ENCODE measurements at places on chromosomes 3 and 15.

DNA sequence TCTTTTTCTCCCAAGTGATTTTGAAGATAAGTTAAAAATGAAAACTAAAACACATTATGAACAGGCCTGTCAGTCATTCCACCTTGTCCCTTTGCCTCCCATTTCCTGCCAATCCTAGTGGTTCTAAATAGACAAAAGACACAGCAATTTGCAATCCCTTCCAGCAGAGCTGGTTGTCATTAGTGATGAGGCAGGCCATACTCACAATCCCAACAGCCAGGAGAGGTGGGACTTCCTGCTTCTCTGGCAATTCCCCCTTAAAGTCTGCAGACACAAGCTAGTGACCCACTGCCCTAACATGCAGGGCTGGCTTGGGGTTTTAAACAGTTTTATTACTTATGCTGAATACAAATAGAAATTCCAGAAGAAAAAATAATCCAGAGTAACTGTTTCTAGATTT lies 38.4 kb upstream of the RBP1 start:
- DNase-seq, result no peak

GRCh38 chr15:59303633-59304032 lies 69.0 kb downstream of the MYO1E start:
- DNase-seq, result no peak

- peak; percentile 42 for DNase-seq
Measured at GRCh38 chr3:169764312-169764881, 463 bp downstream of the TERC start.

- no peak for DNase-seq
Measured at GRCh38 chr3:55654123-55654760, 167.1 kb upstream of the WNT5A start.

DNA sequence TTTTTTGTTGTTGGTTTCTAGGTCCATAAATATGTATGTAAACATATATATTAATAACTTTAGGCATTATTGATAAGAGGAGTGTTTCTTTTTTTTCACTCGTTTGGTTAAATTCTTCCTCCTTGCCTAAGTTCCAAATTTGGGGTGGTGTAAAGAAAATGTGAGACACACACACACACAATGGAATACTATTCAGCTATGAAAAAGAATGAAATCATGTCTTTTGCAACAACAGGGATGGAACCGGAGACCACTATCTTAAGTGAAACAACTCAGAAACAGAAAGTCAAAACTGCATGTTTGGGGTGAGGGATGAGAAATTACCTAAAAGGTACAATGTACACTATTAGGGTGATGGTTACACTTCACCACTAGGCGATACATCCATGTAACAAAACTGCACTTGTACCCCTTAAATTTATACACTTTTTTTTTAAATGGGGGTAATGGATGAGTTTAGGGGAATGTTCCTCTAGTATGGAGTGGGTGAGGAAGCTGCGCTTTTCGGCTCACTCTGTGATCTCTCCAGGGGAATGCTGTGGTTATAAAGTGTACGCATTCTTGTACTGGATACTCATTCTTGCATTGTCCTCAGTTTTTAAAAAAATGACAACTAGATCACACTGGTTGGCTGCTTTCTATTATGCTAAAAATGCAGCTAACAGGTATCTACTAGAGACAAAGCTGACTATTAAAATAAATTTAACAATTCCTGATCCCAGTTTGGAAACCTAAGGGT lies 50.8 kb upstream of the PPARG start:
- DNase-seq, result no peak

DNA sequence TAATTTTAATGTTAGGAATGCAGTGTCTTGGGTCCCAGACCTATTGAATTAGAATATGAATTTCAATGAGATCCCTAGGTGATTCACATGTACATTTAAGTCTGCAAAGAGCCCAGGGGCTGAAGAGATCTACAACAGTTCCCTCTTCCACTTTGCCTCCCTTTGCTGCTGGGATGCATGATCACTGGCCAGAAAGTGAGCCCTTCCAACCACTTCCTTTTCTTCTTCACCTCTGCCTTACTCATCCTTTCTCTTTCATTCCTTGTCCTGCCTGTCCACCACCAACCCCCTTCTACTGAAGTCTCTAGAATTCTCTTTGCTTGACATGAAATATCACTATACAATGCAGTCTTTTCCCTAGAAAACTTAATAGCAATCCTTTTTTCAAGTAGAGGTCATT lies 222.4 kb upstream of the LRIG1 start:
- no peak for DNase-seq

DNA sequence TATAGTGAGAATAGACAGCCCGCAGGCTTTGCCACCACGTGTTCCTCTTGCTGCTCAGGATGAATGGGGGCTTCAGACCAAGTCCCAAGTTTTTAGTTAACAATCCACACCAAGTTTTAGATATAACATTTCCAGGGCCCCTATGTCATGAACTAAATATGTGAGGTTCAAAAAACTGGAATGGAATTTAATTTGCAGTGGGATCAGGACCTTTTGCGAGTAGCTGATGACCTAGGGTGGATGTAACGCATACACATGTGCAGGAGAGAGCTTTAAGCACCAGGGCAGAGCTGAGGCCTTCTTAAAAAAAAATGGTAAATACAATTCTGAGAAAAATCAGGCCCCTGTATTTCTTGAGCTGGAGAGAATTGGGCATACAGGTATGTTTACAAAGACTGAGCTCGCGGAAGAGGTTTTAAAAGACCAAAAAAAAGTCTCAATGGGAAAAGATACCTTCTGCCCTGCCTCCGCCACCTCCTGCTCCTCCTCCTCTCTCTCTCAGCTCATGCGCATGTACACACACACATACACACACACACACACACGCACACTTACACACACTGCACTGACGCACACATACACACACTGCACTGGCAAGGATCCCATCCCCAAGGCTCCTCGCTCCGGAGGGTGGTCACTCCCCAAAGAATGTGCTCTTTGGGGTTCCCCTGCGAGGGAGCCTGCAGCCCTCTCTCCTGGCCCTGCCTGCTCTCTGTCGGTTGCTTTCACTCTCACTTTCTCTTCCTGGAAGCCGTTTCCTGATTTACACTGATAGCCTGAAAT lies 48.2 kb upstream of the IGF1R start:
- peak; percentile 14 for DNase-seq

DNA sequence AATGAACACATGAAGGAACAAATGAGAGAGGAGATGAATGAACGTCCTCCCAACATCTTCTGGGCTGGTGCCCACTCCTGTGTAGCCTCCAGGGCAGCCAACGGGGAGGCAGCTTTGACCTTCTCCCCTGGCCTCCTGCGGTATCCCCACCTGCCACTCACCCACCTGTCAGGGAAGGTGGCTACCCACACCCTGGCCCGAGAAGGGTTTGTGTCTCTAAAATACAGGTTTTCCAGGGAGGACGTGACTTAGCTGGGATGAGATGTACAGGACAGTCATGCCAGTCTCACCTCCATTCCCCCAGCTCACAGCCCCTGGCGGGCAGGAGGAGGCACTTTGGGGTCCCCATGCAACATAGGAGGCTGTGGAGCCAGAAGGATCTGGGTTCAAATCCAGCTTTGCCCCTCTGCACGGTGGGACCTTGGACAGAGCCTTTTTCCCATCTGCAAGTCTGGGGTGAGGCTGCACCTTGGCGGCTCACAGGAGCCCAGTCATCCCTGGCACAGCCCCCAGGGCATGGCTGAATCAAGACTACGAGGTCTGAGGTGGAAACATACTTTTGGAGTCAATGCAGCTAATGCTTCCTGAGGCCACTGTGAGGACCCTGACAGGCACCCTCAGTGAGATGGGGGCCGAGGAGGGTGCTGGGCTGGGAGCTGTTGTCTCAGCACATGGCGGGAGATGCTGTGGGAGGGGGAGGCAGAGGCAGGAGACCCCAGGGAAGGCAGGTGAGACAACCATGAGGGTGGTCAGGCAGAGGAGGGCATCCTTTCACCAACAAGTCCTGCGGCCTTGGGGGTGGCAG lies 11.1 kb upstream of the PLXND1 start:
- no peak for DNase-seq

- no peak for DNase-seq
Measured at GRCh38 chr3:49343163-49343562, 3.3 kb upstream of the USP4 start.

- no peak for DNase-seq
Measured at GRCh38 chr3:111594205-111594604, 941 bp downstream of the ZBED2 start.

- no peak for DNase-seq
Measured at GRCh38 chr15:70061696-70062270, 35.9 kb downstream of the TLE3 start.

DNA sequence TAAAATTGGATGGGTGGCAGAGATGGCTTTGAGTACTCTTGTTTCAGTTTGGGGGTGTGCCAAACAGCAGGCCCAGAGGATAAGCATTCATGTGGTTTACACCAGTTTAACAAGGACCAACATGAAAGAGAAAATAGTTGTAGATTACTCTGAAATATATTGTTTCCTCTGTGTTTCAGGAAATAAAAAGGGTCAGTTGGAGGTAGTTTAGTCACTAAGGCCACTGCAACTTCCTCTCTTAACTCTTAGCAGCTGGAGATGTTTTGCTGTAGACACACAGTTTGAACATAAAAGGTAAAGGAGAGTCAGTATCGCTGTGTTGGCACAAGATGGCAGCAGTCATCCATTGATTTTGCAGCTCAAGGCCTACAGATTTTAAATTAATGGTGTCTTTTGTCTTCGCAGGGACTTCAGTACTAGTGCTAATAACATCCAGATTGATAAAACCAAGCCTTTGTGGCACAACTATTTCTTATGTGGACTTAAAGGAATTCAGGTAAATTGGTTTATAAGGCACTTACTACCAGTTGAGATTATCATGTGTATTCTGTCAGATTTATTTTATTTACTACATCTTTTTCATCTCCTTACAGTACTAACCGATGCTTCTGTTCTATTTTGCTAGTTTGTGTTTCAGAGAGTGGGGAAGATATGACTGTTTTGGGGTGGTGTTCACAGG lies 65.5 kb downstream of the GALK2 start:
- no peak for DNase-seq

GRCh38 chr3:192170031-192170430 lies 557.3 kb downstream of the FGF12 start:
- no peak for DNase-seq

GRCh38 chr3:14521611-14522010 lies 18.5 kb downstream of the GRIP2 start:
- DNase-seq, result no peak

- no peak for DNase-seq
Measured at GRCh38 chr3:32175607-32176197, 62.8 kb upstream of the CMTM8 start.

GRCh38 chr15:68503791-68504680 lies 72.1 kb upstream of the ITGA11 start:
- no peak for DNase-seq

GRCh38 chr15:93250209-93250608 lies 161.2 kb upstream of the RGMA start:
- DNase-seq, result no peak

- no peak for DNase-seq
Measured at GRCh38 chr3:117454908-117455307, 745.3 kb downstream of the TUSC7 start.

DNA sequence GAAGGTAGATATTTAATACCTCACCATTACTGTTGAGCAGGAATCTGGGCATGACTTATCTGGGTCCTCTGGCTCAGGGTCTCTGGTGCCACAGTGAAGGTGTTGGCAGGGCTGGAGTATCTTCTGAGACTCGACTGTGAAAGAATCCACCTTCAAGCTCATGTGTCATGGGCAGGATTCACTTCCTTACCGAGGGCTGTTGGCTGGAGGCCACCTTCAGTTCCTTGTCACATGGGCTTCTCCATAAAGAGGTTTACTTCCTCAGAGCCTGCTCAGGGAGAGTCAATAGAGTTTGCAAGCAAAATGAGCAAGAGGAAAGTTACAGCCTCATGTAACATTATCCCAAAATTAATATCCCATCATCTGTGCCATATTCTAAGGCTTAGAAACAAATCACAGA lies 459.5 kb downstream of the NR2F2 start:
- no peak for DNase-seq

- no peak for DNase-seq
Measured at GRCh38 chr3:152287898-152288576, 19.3 kb downstream of the MBNL1 start.

DNA sequence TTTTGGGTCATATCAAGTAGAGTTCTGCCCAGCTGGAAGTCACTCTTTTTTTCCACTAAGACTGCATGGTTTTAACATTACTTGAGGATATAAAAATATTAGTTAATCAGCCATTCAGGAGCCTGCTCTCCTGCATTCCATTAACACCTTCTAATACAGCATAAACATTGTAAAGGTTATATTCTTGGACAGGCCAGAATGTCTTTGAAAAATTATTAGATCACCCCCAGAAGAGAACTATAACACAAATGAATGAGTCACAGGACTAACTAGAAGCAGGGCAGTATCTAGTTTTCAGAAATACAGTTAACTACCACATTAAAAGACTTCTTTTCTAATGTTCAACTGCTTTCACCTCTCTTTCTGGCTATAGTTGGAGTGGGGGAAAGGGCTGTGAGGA lies 80.9 kb downstream of the THBS1 start:
- DNase-seq, result no peak

DNA sequence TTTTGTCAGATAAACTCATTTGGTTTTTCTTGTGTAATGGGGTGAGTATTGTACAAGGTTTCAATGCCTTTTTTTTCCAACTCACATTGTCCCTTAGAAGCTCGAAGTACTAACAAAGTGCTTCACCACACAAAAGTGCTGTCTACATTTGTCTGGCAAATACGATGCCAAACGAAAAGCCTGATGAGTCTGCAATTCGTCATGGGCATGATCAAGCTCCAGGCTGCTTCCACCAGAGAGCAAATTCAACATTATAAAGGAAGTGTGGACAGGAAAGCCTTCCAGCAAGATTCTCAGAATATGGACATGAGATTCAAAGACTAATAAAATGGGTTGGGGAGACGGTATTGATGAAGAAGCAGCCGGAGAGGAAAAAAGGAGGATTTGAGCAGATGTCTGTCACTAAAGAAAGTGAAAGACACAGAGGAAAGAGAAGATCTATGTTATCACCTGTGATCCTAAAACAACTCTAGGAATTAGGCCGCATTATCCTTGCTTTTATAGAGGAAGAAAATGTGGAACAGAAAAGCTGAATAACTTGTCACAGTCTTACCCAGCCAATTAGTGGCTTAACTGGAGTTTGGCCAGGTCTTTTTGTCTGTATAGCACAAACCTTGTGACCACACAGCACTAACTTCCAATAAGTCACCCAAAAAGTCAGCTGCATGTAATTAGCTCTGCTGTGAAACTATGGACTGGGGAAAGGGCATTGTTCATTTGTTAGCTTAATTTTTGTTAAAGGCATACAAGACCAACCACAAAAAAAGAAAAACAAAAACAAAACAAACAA lies 494.8 kb downstream of the FHIT start:
- no peak for DNase-seq

GRCh38 chr3:183375337-183375736 lies 53.1 kb downstream of the MCF2L2 start:
- DNase-seq, result no peak
